Effector memory CD8-positive, alpha-beta T cell (primary cell): ENCODE measurements at places on chromosomes 2 and 18.

GRCh38 chr2:98869272-98869641 is 66.8 kb downstream of the CRACDL start:
- DNase-seq: no peak

- DNase-seq: no peak
These were observed 28.5 kb downstream of the NOSTRIN start for GRCh38 chr2:168830958-168831357.

DNA sequence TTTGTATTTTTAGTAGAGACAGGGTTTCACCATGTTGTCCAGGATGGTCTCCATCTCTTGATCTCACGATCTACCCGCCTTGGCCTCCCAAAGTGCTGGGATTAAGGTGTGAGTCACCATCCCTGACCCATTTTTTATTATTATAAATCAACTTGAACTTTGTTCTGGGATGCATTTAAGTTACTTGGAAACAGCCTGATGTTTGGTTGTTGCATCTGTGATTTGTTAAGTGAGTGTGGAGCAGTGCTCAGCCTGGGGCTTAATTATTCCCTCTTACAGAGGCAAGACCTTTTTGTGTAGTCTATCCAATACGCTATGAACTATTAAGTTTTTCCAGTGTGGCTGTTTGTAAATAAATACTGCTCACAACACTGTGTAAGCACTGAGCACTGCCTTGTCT is 32.6 kb downstream of the MTA3 start:
- DNase-seq: no peak

- no peak for DNase-seq
These were observed 151.4 kb downstream of the ACKR3 start for GRCh38 chr2:236720974-236721540.
